ENCODE measurements at places on chromosomes 13 and 19.

DNA sequence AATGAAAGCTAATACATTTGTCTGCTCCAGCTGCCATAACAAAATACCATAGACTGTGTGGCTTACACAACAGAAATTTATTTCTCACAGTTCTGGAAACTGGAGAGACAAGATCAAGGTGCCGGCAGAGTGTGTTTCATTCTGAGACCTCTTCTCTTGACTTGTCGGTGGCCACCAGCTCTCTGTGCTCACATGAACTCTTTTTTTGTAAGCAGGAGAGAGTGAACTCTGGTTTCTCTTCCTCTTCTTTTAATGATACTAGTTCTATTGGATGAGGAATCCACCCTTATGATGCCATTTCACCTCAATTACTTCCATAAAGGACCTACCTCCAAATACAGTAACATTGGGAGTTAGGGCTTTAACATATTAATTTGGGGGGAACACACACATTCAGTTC, 11.7 kb downstream of the KCTD12 start:
- DNase-seq = no peak

DNA sequence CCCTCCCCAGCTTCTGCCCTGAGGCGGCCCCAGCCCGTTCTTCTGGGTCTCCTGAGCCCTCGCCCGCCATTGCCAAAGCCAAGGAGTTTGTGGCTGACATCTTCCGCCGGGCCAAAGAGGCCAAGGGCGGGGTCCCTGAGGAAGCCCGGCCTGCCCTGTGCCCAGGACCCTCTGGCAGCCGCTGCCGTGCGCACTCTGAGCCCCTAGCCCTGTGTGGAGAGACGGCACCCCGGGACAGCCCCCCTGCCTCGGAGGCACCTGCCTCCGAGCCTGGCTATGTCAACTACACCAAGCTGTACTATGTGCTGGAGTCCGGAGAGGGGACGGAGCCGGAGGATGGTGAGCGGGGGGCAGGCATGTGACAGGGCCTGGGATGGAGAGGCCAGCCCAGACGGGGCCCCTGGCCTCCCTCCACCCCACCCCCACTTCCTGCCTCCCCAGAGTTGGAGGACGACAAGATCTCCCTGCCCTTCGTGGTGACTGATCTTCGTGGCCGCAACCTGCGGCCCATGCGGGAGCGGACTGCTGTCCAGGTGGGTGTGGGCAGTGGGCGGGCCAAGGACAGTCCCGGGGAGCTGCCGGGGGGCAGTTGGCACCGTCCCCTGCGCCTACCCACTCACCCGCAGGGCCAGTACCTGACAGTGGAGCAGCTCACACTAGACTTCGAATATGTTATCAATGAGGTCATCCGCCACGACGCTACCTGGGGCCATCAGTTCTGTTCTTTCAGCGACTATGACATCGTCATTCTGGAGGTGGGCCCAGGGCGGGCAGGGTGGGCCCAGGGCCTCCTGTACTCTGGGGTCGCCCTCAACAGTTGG, 7.0 kb downstream of the DCAF15 start:
- no peak for DNase-seq

- DNase-seq = peak; percentile 87
Measured at GRCh38 chr19:50724522-50725217, 1.5 kb downstream of the CLEC11A start.

GRCh38 chr13:39073983-39074382, 35.7 kb downstream of the NHLRC3 start:
- no peak for DNase-seq

DNA sequence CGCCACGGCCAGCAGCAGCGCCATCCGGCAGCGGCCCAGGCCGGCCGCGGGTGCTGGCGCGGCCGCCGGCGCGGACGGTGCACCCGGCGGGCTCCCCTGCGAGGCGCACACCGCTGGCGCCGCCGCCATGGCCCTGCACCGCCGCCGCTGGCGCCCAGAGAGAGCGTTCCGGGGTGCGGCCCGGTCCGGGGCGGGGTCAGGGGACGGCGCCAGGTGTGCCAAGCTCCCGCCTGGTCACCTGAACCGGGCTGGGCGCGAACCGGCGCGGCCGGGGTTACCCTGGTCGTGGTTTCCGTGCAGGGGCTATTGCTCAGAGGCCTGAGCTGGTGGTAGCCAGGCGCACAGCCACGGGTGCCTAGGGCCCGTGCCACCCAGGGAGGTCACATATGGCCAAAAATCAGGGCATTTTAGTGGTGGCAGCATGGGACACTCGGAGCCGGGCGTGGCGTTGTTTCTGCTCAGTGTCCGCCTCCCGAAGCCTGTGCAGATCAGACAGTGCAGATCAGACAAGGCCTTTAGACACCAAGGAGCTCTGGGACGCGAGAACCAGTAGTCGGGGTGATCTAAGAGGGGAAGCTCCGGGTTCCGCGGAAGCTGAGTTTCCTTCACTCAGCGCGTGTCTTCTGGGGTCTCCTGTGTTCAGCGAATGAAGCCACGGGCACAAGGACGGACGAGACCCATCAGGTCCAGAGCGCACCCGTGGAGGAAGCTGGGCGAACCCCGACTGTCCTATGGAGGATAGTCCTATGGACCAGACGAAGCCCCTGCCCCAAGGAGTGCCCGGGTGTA, at the start of gene TMEM238:
Gene TMEM238, minus strand, starts transcription at position 162 of the 789 bp plus-strand sequence. Its CDS starts 33 bp downstream, at position 129.
- peak; percentile 59 for DNase-seq
